ENCODE measurements at places on chromosomes 3 and 15.

DNA sequence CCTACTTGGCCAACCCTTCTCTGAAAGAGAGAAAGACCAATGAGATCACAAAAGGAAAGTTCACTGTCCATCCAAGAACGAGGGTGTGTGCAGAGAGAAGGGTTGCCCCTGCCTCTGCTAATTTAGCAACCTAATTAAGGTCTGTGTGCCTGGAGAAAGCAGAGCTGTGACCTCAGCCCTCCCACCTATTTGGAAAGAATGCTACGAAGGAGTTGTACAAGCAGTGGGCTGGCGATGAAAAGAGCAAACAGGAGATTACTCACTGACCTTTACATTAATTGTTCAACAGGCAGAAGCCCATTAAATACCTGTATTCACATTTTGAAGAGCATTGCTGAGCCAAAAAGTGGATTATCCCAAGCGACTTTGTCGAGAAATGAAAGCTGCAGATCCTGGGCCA, 314.9 kb downstream of the NTRK3 start:
- no peak for DNase-seq

GRCh38 chr15:70907784-70908471, 15.3 kb downstream of the LRRC49 start:
- DNase-seq, result no peak

DNA sequence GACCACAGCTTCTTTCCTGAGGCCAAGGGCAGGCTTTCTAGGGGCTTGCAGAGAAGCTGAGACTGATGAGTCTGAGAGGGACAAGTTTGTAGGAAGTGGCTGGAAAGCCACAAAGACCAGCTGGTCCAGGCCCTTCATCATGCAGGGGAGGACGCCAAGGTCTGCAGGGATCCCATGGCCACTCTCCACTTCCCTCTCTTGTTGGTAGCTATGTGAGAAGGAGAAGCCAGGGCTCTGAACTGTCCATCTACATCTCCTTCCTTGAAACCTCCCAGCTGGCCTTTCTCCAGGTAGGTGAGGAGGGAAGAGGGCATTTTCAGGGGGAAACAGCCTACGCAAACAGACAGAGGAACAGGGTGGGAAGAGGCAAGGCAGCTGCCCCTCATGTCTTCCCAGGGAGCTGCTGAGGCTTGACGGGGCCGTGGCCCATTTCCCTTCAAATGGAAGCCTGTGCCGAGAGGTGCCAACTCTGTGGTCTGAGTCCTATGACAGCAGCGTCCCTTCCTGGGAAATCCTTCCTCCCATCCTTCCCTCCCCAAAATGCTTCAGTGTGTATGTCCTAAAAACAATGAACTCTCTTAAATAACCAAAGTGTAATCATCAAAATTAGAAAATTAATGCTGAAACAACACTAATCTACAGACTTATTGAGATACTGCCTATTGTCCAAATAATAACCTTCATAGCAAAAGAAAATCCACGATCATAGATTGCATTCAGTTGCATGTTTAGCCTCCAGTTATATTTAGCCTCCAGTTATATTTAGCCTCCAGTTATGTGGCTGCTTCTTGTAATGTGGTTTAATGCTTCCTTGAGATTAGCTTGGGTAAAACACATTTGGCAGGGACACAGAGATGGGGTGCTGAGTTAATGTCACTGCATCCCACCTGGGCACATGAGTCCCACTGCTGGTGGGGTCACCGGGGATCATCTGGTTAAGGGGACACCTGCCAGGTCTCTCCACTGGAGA, 36.0 kb downstream of the GNB5 start:
- no peak for DNase-seq

- DNase-seq, result no peak
Observed at GRCh38 chr15:84979651-84980050, 2.0 kb upstream of the PDE8A start.

DNA sequence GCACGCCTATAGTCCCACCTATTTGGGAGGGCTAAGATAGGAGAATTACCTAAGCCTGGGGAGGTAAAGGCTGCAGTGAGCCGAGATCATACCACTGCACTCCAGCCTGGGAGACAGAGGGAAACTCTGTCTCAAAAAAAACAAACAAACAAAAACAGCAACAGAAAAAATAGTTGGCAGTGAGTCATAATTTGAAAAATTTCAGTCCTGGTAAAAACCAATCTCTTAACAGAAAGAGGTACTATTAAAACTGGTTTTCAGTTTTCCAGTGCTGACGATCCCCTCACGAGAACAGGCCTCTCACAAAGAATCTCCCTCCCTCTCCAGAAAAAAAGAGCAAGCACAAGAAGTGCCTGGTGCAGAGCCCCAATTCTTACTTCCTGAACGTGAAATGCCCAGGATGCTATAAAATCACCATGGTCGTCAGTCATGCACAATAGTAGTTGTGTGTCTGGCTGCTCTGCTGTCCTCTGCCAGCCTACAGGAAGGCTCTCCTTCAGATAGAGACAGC, 22.8 kb upstream of the MAP4 start:
- no peak for DNase-seq

DNA sequence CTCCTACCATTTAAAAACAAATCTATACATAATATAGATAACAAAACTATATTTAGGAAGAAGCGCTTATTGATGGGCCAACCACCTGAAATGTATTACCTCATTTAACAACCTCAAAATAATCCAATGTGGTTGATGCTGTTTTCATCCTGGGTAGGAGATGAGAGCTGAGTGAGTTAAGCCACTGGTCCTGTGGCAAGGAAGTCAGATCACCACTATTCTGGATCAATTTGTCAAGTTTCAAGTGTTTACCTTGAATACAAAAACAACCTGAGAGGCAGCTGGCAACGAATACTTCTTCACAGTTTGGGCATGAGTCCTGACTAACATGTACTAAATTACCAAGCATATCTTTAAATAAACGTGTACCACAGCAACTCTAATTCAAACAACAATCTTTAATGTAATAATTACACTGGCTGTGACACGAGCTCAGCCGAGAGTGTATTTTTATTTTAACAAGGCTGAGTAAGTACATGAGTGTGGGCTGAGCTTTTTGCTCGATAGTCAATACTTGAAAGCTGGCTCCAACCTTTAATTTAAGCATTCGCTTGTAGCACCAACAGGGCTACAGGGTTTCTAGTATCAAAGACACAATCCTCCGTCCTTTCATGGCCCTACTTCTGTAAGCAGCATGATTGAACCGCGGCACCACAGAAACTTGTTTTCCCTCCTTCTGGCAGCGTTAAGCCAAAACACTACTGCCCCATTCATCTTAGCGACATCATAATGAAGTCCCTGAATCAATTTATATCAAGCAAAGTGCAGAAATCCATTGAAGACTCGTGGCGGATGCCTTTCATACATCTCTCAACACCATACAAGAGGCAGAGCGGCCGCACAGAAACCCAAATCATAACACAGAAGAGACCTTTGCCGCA, 93.8 kb upstream of the ICE2 start:
- no peak for DNase-seq

- no peak for DNase-seq
Observed at GRCh38 chr3:85508659-85509058, 549.9 kb downstream of the CADM2 start.

DNA sequence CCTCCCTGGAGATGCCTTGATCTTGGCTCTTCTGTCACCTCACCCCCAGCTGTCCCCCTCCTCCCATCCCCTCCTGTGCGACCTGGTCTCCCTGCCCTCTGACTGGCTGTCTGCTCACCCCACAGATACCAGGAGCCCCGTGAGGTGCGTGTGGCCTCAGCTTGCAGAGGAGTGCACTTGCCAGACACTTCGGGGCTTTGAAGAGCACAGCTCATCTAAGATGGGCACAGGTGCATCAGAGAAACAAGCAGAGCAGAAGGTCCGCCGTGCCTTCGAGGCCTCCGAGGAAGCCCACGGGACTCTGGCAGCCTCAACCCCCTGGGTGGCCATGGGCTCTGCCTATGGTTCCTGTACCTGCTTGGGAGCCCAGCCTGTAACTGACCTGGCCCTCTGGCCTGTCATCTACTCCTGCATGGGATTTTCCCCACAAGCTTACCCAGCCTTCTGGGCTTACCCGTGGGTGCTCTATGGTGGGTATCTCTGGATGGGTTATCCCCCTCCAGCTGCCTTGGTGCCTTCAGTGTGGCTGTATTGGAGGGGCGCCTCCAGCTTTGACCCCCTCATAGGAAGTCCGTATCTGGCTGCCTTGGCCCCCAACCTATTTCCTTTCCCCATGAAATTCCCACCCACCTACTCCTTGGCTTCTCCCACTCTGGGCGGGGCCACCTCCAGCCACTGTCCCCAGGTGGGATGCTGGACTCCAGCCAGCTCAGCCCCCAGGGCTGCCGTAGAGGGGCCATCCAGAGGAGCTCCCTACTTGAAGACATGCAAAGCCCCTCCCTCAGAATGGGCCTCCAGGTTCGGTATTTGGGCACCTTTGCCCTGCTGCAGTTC, 3.8 kb downstream of the PRR23E start:
- no peak for DNase-seq

DNA sequence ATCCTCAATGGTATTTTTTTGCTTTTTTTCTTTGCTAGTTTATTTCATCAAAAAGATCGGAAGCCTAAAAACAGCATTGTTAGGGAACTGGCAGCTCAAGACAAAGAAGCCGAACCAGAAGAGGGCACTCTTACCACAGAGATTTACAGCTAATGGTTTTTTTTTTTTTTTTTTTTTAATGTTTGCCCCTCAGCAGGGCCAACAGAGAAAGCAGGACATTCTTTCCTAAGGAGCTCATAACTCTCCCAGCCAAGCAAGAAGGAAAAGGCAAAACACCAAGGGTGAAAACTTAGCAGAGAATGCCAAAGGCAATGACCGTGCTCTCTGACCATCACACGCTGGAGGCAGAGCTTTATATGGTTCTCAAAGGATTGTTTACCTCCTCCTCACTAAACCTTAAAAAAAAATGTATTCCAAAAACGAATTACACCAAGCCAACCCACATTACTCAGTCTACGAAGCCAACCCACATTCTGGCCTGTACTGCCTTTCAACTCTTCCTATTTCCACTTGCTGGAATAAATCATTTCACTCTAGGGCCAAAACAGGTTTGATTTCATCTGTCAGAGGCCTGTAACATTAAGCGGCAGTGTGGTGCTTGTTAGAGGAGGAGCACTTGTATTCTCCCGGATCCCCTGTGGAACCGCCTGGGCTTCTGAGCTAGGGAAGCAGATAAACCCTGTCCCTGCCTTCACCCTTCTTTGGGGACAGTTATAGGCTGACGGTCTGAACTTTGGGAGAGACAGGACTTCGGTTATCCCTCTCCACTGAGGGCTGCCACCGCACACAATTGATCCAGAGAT, 35.6 kb upstream of the GYG1 start:
- peak; percentile 51 for DNase-seq

DNA sequence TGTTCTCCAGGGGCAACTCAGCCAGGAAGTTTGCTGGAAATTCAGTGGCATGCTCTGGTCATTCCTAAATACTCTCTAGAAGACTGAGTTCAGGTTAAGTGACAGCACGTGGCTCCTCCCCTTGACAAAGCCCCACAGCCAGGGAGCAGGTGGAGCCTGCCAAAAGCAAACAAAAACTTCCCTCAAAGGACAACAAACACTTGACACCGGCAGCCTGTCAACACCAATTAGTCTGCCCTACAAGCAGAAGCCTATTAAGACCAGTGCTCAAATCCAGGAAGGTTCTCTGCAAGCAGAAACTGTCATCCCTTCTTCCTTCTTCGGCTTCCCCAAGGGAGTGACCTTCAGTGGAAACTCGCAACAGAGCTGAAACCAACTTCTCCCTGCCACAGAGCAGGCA, 5.0 kb downstream of the MEX3B start:
- DNase-seq, result no peak

GRCh38 chr15:36498916-36499315, 80.5 kb upstream of the CDIN1 start:
- no peak for DNase-seq

DNA sequence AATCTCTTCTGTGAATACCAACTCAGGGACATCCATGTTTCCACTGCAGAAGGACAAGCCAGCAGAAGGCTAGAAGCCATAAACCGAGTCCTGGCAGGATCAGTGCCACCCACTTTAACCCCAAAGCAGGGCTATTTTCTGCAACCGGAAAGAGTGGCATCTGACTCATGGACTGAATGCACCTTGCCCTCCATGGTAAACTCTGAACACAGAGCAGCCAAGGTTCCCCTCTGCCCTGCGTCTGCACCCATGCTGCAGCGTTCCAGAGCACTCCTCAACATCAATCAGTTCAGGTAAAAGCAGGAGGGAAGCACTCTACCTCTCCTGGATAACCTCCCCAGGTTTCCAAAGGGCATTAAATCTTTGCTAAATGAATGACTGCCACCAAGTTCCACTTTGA, 801 bp upstream of the NGRN start:
- DNase-seq, result peak; percentile 27

- no peak for DNase-seq
Observed at GRCh38 chr3:61583890-61584875, 22.8 kb downstream of the PTPRG start.

DNA sequence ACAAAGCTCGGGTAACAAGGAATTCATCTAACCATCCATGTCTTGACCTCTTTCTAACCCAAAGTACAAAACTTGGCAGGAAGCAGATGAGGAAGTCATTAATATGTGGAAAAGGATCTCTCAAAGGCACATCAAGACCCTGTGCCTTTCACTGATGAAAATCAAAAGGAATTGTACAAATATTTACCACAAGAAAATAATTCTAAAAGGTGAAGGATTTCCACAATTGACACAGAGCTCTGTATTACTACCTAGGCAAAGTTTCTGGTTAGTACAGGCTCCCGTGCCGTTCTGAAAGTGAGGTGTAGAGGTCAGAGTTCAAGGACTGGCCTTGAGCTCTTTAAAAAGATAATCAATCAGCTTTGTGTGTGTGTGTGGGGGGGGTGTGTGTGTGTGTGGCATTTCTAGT, 239.7 kb upstream of the ICE2 start:
- no peak for DNase-seq

- no peak for DNase-seq
Observed at GRCh38 chr3:9683426-9683825, 20.2 kb upstream of the CPNE9 start.

- DNase-seq, result no peak
Observed at GRCh38 chr3:171402281-171402680, 57.9 kb downstream of the TNIK start.

DNA sequence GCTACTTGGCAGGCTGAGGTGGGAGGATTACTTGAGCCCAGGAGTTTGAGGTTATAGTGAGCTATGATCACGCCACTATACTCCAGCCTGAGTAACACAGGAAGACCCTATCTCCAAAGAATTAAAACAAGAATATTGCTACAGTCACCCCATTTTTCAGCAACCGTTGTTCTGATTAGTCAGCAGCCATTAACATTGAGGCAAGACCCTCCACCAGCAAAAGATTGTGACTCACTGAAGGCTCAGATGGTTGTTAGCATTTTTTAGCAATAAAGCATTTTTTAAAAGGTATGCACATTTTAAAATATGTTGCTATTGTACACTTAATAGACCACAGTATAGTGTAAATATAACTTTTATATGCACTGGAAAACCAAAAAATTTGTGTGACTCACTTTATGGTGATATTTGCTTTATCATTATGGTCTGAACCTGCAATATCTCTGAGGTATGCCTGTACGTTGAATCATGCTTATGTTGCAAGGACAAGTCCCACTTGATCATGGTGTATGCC, 492.6 kb downstream of the SQOR start:
- DNase-seq, result no peak

DNA sequence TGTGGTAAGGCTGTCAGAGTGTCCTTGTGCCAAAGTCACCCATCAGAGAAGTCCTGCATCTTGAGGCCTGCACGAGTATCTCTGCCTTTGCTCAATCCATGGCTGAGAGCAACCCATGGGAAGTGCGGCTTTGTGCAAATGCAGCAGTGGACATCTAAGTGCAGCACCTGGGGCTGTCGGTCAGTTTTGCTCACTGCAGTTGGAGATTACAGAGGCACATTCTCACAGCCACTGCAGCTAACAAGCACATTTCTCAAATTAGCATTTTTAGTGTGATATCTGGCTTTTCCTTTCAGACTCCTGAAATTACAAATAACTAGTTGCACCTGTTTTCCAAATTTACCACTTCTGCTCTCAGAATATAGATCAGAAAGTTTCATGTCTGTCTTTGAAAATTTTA, 81.5 kb upstream of the DAZL start:
- DNase-seq, result no peak
